HepG2 (cell line): ENCODE measurements at places on chromosomes 11 and 22. TPM values are rescaled to one million over a fixed set of nuclear protein-coding genes. Genes with fewer than 3 reads are reported as not detected.

- DNase-seq, result no peak
Observed at GRCh38 chr11:130211144-130211543, 51.6 kb downstream of the ST14 start.

FIBIN gene
- not detected in 2 replicates for total RNA-seq

GRCh38 chr11:1822648-1823375 lies 12.0 kb upstream of the SYT8 start:
- no peak for DNase-seq

DNA sequence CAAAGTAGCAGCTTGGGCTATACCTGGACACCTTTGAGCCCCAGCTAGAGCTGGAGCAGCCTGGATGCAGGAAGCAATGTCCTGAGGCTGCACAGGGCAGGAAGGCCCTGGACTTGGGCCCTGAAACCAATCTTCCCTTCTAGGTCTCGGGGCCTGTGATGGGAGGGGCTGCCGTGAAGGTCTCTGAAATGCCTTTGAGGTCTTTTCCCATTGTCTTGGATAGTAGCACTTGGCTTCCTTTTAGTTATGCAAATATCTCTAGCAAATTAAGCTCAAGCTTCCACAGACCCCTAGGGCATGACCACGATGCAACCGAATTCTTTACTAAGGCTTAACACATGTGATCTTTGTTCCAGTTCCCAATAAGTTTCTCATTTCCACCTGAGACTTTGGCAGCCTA lies 40.0 kb downstream of the LINC01488 start:
- DNase-seq, result no peak
